ENCODE measurements at places on chromosomes 3 and 15.

DNA sequence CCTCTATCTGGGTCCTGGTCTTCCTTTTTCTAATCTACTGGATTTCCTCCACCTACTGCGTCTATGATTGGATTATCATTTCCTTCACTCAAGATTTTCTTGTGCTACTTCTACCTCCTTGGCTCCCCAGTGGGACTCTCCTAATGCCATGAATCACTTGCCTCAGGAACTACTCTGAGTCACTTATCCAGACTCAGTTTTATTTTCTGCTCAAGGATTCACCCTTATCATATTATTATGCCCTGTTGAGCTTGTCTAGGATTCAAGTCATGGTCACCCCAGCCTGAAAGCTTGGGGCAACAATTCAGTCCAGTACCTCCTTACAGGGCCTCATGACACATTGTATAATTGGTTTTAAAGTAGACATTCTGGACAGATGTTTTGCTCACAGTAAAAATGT lies 968.1 kb downstream of the ROBO1 start:
- no peak for DNase-seq

DNA sequence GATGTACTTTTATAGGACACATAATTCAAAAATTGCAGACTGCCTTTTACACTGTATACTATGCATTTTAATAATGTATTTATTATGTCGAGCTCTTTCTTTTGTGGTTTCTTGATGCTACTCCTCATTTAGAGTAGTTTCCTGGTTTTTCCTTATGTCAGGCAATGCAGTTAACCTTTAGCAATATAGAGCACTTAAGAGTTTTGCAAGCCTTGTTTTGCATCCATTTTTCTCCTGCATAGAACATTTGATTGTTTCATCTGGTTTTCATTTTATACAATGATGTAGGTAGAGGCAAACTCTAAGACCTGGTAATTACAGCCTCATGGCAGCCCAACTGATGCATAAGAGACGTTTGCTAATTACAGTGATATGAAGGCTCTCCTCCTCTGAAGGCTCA lies 86.3 kb downstream of the PDZRN3 start:
- DNase-seq = no peak

DNA sequence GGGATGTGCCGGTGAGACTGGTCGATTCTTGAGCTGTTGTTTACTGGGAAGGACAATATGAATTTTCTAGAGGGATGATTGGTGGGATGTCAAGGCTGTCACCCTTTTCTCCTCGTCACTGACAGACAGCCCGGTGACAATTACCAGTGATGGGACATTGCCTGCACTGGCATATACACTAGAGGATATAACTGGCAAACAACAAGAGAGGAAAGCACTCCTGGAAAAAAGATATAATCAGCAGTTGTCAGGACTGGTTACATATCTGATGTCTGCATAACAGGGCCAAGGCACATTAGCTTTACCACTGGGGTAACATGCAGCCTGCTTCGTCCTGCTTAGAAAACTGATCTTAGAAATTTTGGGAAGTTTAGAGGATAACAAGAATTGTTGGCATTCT lies 131.1 kb downstream of the ROBO2 start:
- DNase-seq = no peak

GRCh38 chr3:192516820-192517219 lies 210.5 kb downstream of the FGF12 start:
- DNase-seq = no peak

DNA sequence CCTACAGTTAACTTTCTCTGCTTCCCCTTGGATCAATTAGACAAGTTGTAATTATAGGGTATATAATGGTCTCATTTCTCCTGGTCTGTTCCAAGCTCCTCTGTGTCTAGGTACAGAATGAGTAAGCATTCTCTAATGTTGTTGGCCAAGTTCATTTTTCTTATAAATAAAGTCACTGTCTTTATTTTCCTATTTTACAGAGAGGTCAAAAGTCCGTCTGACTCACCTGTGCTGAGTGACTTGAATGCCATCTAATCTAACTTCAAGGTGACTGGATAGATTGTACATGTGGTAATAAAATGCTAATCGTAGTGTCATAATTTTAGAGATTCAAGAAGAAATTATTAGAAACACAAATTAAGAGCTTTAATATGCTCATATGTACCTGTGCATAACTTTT lies 500.2 kb downstream of the PDCD6IP start:
- DNase-seq = no peak

DNA sequence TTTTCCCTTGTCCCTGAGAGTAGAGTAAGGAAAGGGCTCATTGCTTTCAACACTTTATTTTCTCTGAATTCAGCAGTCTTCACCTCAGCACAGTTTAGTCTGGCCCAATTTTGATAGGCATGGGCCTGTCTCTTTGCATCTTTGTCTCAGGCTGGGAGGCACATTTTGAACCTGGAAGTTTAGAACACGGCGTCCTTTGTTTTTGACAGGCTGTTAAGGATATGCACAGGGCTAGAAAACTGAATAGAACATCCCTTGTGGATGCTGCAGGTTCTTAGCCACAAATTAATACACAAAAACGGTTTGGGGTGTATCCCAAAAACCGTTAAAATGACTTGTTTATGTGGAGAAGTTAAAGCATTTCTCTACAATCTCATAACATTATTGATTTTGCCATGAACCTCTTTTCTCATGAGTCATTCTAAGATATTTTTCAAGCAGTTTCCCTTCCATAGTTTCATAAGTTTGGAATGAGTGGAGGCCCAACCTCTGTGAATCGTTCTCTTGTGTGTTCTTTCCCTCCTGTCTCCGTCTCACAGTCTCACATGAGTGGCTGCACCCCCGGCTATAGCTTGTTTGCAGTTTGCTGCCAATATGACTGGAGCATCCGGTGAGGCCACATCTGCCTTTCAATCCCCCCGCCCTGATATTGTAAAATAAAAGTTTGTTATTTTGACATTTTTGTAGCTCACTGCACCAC lies 192.9 kb upstream of the EIF1B start:
- DNase-seq = no peak
